ENCODE measurements at places on chromosomes 4 and X. TPM values are rescaled to one million over a fixed set of nuclear protein-coding genes. Genes with fewer than 3 reads are reported as not detected.

The TMPRSS11F gene
- not detected for total RNA-seq

The PRRG3 gene
- not detected for total RNA-seq

The PABPC4L gene
- total RNA-seq, result not detected

The FOXP3 gene
- 3.7 TPM for total RNA-seq

The SMIM10 gene
- not detected for total RNA-seq

The TLR3 gene
- 0.47 TPM for total RNA-seq

The FAM114A1 gene
- total RNA-seq, result not detected

The TKTL2 gene
- total RNA-seq, result not detected

The TEX11 gene
- not detected for total RNA-seq

The FHIP1A gene
- 3.2 TPM for total RNA-seq

The SORCS2 gene
- total RNA-seq, result not detected

The ZAR1 gene
- total RNA-seq, result not detected

The NDP gene
- total RNA-seq, result not detected

The ZNF157 gene
- 0.50 TPM for total RNA-seq

The TMEM35A gene
- total RNA-seq, result not detected

The MFAP3L gene
- 1.3 TPM for total RNA-seq

The DMD gene
- total RNA-seq, result 0.47 TPM

The UGT2B10 gene
- not detected for total RNA-seq

The TSPAN7 gene
- 0.36 TPM for total RNA-seq

The AMER1 gene
- total RNA-seq, result 2.9 TPM

The SHISA3 gene
- not detected for total RNA-seq

The SSX3 gene
- total RNA-seq, result not detected

The GATA1 gene
- total RNA-seq, result not detected

The FAM199X gene
- total RNA-seq, result 17.1 TPM

The NAP1L2 gene
- total RNA-seq, result 4.8 TPM

The EDNRA gene
- not detected for total RNA-seq

The SEL1L3 gene
- 34.9 TPM for total RNA-seq

The DUSP9 gene
- total RNA-seq, result not detected

The RTL5 gene
- 1.2 TPM for total RNA-seq

The PGRMC1 gene
- 16.0 TPM for total RNA-seq

The EPGN gene
- 5.9 TPM for total RNA-seq

The ARFIP1 gene
- 2.6 TPM for total RNA-seq

The NUP54 gene
- total RNA-seq, result 94.1 TPM

The TIGD4 gene
- not detected for total RNA-seq
